ENCODE measurements at places on chromosomes 11 and 22.

DNA sequence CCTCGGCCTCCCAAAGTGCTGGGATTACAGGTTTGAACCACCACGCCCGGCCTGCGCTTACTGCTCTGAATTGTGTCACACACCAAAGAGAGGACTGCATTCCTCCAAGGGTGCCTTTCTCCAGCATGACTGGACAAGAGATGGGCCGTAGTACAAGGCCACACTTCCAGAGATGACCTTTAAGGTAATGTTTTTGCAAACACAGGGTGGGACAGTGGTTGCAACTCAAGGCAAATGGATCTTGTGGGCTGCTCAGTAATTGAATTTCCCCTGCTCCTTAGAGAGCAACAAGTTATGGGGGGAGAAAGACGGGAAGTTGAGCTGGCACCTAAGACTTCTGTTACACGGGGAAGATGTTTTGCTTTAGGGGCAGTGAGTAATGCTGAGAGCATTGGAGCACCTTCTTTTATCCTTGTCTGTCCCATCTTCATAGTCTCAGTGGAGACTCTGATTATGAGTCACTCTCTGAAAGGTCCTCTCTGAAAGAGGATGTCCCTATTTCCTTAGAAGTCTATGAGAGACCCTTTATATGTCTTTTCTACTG, 66.3 kb downstream of the C11orf91 start:
- no peak for DNase-seq

DNA sequence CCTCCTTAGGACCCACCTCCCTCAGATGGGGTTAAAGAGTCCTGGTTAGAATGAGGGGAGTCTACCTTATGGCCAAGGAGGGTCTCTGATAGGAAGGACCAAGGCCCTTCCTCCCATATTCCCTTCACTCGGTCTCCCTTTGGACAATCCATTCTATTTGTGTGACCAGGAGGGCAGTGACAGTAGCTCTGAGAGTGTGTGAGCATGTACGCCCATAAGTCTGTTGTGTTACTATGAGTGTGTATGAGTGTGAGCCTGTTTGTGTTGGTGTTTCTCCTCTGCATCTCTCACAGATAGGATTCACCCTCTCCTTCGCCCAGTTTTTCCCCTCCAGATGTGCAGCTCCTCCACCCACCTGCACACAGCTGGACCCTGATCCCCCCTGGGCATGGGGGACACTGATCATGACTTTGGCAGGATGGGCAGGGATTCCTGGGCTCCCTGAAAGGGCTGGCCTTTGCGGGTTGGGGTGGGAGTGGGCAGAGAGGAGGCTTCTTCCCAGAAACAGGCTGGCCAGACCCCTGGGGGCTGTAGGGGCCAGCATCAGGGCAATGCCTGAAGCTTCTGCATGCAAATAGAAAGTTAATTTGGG, 14.5 kb downstream of the PHLDB1 start:
- no peak for DNase-seq

DNA sequence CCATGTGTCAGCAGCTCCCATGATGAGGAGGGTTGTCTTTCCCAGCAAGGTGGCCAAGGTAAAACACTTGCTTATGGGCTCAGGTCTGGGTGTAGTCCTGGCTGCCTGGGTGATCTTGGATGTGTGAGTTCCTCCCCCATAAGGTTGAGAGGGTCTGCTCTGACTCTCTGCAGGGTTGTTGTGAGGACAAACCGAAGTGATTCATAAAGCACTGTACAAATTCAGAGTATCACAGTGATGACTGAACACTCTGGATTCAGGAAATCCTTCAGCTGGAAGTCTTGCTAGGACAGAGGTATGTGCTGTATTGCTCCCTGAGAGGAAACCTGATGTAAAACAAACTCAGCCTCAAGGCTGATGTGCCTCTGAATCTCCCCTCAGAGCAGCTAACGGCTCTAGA, 220.9 kb upstream of the PITPNB start:
- DNase-seq = no peak

DNA sequence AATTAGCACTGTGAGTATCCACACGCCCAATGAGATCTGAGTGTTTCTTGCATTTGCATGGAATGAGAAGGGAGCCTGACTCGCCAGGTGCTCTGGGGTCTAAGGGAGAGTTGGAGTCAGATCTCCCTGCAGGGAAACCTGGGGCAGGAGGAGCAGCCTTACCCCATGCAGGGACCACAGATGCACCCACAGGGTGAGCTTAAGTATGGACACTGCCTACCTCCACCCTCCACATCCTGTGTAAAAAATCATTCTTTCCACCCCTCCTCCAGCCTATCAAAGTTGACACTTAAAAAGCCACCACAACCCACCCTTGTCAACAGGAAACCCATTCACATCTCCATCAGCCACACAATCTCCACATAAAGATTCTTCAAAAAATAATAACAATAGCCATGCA, 67.0 kb upstream of the IGLL5 start:
- no peak for DNase-seq

GRCh38 chr22:49159711-49160110, 668.0 kb downstream of the BRD1 start:
- no peak for DNase-seq

GRCh38 chr11:46352063-46352841, 5.0 kb downstream of the DGKZ start:
- DNase-seq = no peak

GRCh38 chr11:61841636-61842527, 13.8 kb downstream of the FADS2 start:
- no peak for DNase-seq
